ENCODE measurements at places on chromosomes 11 and 22.
A peak's percentile ranks its signal among the peaks of the same experiment; 100 is the strongest.

- DNase-seq = no peak
Observed at GRCh38 chr11:104588970-104589369, 309.3 kb downstream of the CASP12 start.

GRCh38 chr22:46193898-46194310, 43.6 kb downstream of the PPARA start:
- DNase-seq = no peak

GRCh38 chr11:12389676-12390657, 12.6 kb downstream of the PARVA start:
- no peak for DNase-seq

DNA sequence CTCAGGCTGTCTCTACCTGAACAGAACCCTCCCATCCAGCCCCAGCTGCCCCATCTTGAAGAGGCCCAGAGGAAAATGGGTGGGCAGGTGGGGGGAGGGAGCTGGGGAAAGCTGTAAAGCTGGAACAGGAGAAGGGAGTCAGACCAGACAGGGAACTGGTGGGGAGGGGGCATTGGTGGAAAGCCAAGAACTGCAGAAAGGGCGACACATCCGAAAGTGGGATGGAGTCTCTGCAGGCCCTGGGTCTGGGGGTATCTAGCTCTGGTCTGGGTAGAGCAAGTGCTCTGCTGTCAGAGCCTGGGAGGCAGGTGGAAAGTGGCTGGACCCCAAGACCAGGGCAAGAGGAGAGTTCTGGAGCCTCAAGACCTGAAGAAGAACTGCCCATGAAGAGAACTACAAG, 7.7 kb downstream of the TMPRSS13 start:
- DNase-seq = no peak

GRCh38 chr11:129853518-129854231, 38.0 kb downstream of the TMEM45B start:
- peak; percentile 20 for DNase-seq

Data from stimulated activated CD8-positive, alpha-beta memory T cell treated with anti-CD3 and anti-CD28 coated beads, Interleukin-15, amount 100 ng/mL, for 1 hour (primary cell).